Activated CD4-positive, alpha-beta T cell treated with anti-CD3 and anti-CD28 coated beads, Interleukin-2, amount 50 U/mL, for 24 hours (primary cell): ENCODE measurements at places on chromosomes 3 and 15.

DNA sequence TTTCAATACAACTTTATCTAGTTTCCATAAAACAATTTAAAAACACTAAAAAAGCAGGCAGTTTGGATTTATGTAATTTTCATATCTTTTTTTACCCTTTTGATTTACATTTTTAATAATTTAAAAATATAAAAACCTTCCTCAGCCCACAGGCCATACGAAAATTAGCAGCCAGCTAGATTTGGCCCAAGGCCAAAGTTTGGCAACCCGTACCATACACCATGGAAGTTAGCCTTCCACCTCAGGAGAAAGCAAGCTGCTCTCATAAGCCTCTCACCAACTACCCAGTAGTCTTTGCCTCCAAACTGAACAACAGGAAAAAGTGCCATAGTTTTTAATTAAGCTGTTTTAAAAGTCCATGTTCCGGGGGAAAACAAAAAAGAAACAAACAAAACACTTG, 107.3 kb upstream of the TRIM42 start:
- no peak for DNase-seq

GRCh38 chr3:37200141-37200540, 25.8 kb upstream of the LRRFIP2 start:
- no peak for DNase-seq

DNA sequence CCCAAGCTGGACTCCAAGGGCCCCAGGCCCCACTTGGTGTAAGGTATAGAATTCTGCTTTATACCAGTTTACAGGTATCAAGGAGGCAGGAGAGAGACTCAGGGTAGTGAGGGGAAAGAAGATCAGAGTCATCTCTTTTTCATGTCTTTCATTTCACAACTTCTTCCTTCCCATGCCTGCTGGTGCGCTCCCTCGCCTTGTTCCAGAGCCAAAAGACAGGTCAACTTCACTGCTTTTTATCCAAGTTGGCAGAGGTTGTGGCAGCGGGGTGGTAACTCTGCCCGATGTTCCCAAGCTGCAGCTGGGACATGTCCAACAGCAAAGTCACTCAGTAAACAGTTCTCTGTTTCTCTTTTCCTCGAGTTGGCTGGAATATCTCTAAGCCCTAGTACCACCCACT, 86.3 kb upstream of the TCF12 start:
- DNase-seq = no peak

GRCh38 chr3:110938629-110939028, 133.0 kb upstream of the NECTIN3 start:
- no peak for DNase-seq

DNA sequence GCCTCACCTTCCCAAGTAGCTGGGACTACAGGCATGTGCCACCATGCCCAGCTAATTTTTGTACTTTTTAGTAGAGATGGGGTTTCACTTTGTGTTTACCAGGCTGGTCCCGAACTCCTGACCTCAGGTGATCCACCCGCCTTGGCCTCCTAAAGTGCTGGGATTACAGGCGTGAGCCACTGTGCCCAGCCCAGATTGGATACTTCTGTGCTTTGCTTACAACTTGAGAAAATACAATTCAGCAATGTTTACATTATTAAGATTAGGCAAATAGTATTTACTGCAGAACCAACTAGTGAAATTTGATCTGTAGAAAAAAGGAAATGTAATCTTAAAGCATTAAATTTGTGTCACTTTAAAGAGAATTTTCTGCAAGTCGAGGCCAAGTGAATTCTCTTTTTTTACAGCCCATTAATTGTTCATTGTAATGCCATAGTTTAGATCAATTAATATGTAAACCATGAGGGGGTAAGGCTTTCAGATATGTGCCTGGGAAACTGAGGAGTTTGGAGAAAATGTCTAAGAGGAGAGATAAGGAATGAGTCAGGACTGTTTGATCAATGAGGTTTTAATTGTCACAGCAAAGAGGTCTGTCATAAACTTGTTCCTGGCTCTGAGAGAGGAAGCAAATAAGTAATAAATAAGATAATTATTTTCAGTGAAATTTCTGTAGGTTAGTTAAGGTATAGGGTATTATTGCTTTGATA, 15.3 kb downstream of the PYDC2 start:
- no peak for DNase-seq
